ENCODE measurements at places on chromosomes 2 and 18. TPM values are rescaled to one million over a fixed set of nuclear protein-coding genes. Genes with fewer than 3 reads are reported as not detected.

GRCh38 chr2:17171446-17172049 lies 346.7 kb downstream of the RAD51AP2 start:
- no peak overlapping the region for H3K27ac ChIP-seq
- no peak for DNase-seq
- no peaks in the 10 kb centered on the region for H3K27me3 ChIP-seq
- H3K4me1 ChIP-seq, result no peaks in the 10 kb centered on the region
- H3K36me3 ChIP-seq, result no peaks in the 10 kb centered on the region

- H3K4me3 ChIP-seq, result no peak overlapping the region
- H3K36me3 ChIP-seq, result no peaks in the 10 kb centered on the region
- H3K4me1 ChIP-seq, result peaks cover 34% of the 10 kb centered on the region
Measured at GRCh38 chr2:128306081-128306930, 12.4 kb downstream of the HS6ST1 start.

- H3K36me3 ChIP-seq, result no peaks in the 10 kb centered on the region
- no peak for DNase-seq
- no peaks in the 10 kb centered on the region for H3K4me1 ChIP-seq
- H3K27ac ChIP-seq, result no peak overlapping the region
- H3K27me3 ChIP-seq, result no peaks in the 10 kb centered on the region
Measured at GRCh38 chr18:36547544-36547943, 250.0 kb downstream of the FHOD3 start.

LYPD6 gene
- not detected for total RNA-seq
